Kidney tubule cell (primary cell): ENCODE measurements at places on chromosomes 6 and 20.

GRCh38 chr6:156953479-156954146, 176.4 kb downstream of the ARID1B start:
- peak; percentile 98 for DNase-seq

DNA sequence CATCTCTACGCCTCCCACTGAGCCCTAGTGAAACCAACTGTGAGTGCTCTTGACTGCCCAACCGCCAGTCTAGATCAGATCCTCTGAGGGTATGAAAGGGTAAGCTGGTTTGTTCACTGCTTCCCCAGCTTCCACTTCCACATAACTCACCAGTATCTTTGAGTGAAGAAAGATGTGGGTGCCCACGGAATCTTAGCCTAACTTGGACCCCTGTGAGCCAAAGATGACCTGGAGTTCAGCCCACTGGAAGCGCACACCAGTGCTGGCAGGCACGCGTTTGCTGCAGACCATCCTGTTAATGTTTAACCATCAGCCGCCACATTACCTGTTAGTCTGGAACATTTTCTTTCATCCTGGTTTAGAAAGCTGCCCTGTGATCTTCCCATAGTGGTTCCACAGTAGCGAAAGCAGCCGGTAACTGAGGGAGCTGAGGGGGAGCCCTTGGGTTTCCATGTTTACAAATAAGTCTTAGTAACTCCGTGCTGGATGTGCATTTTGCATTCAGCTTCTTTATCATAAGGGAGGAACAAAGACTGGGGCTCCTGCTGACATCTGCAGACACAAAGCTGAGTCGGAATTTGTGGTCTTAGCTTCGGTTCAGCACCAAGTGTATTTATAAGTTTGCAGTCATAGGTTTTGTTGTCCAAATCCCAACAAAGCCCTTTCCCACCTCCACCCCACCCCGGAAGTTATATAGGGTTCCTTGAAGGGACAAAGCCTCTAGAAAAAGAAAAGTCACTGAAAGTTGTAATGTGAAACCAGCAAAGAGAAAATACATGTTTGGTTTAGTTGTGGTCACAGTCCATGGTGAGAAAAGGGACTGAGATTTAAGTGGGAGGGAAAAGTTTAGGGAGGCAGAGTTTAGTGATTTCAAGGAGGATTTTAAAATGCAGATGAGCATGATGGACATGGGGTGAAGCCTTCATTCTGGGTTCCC, 71.0 kb downstream of the SSR1 start:
- DNase-seq: peak; percentile 79

GRCh38 chr20:8404912-8405635, 273.0 kb downstream of the PLCB1 start:
- no peak for DNase-seq

- DNase-seq: peak; percentile 97
These were observed 23.6 kb downstream of the BCL2L1 start for GRCh38 chr20:31698803-31699718.

- DNase-seq: no peak
These were observed 392.8 kb downstream of the ADGRB3 start for GRCh38 chr6:69027861-69028260.

DNA sequence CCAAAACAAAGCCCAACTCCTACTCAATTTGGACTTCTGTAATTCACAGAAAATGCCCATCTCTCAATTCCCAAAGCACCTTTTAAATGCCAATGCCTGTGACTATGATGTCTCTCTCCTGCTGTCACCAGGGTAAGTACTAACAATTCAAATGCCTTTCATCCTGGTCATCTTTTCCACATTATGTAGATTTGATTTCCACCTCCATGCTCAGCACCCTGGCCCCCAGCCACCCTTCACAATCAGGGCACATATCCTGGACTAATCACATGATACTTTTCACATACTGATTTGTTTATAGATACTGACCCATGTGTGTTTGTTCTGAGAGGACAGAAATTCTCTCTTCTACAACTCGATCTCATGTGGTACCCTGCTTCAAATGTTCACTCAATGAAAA, 236.3 kb downstream of the PTPRK start:
- peak; percentile 48 for DNase-seq

- peak; percentile 61 for DNase-seq
These were observed 28.4 kb upstream of the RNF24 start for GRCh38 chr20:4043796-4044195.

DNA sequence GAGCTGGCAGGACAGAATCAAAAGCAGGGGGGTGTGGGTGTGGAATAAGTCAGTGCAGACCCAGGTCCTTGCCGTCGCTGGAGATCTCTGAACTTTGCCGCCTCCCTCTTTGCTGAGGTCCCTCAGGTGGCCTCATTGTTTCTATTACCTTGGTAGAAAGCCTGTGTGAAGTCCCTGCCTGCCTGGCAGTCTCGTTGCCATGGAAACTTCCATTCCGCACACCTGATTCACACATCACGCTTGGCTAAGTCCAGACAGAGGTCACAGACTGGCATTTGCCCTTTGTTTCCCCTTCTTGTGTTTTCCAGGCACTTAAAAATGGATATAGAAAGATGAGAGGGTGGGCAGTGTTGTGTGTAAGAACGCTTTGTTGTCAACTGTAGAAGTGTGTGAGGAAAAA, 260.6 kb downstream of the PRL start:
- peak; percentile 99 for DNase-seq

DNA sequence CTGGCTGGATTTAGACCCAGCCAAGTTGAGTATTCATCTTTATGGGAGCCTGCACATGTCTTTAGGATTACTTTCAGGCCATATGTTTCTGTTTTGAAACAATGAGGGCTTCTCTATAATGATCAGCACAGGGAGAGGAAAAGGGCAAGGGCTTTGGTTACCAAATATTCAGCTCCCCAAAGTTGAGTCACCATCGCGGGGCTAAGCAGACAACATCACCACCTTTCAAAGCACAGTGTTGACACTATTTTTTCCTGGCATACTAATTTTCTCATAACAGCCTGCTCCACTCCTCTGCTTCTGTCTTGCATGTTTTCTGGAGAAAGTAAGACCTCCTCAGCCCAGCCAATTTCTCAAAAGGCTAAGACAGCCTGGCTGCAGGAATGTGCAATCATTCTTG, 4.9 kb downstream of the SCML4 start:
- no peak for DNase-seq

DNA sequence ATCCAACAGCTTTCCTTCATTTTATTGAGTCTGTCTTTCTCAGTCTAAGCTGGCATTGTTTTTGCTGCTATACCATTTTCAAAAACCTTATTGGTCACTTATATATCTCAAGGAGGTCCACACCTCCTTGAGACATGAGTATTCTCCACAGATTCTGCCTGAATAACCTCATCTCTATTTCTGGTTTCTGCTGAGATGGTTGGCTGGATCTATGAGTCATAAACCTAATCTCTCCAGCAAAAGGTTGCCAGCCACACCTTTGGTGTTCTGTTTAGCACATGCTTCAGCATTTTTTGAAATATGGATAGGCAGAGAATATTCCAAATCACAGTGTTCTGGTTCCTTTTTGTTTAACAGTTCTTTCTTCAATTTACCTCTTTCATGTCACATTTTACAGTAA, 40.8 kb upstream of the TMEM244 start:
- peak; percentile 81 for DNase-seq

GRCh38 chr20:38011696-38012095, 21.6 kb downstream of the TTI1 start:
- no peak for DNase-seq

DNA sequence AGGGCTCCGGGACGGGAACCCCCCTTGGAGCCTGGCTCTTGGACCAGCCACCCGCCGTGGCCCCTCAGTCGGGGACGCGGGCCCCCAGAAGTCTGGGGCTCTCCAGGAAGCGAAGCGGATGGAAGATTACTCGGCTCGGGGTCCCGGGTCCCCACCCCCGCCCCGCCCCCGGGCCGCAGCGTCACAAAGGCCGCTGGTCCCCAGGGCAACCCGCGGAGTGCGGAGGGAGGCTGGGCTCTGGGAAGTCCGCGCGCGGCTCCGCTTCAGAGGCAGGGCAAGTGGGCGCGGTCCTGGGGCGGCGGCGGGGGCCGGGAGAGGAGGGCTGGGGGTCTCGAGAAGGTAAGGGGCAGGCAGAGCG, at the start of gene FNDC11:
Gene FNDC11 (plus strand): TSS at position 227 of the 358 bp plus-strand sequence. CDS start 1,505 bp downstream, outside the sequence.
- DNase-seq: no peak

- peak; percentile 79 for DNase-seq
These were observed 56.8 kb downstream of the KCNS1 start for GRCh38 chr20:45044084-45044573.

DNA sequence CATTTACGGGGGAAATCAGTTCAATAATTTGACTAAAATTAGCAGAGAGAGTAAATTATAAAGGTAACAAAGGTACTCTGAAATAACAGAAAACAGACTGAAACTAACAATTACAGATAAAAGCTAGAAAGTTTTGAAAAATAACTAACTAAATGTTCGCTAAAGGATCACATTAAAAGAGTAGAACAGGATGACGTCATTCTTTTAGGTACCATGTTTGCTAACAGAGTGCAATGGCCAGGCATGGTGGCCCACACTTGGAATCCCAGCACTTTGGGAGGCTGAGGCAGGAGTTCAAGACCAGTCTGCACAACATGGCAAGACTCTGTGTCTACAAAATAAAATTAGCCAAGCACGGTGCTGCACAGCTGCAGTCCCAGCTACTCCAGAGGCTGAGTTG, 212.3 kb upstream of the CDYL start:
- DNase-seq: no peak

- no peak for DNase-seq
These were observed 7.7 kb upstream of the PTPRA start for GRCh38 chr20:2865630-2866029.

GRCh38 chr6:44730771-44731391, 343.4 kb downstream of the CDC5L start:
- DNase-seq: peak; percentile 23

DNA sequence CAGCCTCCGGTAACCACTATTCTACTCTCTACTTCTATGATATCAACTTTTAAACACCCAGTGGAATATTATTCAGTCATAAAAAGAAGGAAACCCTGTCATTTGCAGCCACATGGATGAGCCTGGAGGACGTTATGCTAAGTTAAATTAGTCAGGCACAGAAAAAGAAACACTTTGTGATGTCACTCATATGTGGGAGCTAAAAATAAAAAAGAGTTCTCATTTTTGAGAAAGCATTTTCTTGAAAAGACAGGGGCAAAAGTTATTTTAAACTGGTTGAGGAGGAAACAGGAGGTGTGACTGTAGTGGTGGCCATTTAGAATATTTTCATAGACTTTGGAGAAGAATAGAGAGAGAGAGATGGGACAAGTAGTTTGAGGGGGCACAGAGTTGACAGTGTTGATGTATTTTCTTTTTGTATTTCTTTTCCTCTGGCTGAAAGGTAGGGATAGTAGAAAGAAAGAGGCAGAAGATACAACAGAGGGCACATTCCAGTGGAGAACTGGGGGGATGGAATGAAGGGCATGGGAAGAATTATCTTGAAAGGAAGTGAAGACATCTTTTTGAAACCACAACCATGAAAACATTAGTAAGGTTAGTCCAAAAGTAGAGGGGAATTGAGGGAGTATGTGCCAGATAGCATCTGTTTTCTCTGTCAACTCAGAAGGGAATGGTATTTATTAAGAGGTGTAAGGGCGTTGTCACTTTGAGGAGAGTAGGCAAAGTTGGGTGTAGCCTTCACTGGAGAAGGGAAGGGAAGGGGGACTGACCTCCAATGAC, 181.3 kb upstream of the GMDS start:
- DNase-seq: no peak

DNA sequence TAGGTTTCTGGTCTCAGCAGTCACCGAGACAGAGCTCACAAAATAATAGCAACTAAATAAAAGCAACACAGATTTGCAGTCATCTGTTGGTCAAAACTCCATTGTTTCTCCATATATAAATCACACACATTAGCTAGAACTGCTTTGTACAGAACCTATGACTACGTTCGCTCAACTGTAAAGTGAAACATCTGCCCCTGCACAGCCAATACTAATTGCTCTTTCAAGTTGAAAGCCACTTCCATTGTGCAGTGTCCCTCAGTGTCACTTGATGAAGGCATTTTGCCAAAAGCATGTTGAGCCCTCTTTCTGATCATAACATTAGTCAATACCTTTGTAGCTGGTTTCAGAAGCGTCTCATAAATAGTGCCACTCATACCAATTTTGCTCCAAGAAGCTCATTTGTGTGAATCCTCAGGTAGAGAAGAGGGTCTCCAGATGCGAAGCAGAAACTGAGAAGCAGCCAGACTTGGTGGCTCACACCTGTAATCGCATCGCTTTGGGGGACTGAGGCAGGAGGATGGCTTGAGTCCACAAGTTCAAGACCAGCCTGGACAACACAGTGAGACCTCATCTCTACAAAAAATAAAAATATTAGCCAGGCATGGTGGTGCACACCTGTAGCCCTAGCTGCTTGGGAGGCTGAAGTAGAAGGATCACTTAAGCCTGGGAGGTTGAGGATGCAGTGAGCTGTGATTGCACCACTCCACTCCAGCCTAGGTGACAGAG, 68.9 kb downstream of the PERP start:
- DNase-seq: no peak

DNA sequence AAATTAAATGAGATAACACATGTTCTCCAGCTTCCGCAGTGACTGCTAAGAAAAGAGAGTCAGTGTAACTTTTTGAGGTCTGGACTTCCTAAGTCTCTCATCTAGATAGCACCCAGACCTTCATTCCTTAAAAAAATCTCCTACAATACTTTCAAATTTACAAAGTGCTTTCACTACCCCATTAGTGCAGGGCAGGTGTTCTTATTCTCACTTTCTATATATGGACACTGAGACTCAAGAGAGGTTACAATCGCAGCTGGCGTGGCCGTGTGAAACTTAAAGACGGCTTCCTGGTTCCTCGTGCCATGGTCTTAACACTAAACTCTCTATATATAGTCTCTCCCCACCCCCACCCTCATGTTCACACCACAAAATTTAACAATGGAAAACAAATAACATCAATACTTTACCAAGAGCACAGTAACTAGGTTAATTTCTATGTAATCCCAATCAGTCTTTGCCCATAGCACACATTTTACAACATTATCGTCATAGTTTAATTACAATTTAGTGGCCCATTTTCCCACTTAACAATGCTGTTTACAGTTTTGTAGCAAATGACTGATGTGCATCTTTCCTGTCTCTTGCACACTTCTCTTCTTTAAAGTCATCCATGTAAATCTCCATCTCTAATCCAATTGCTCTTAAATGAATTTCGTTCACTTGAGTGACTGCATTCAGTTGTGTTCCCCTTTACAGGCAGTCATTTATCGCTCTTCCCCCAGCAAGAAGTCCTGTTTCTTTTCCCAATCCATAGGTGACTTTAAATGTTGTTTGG, 78.8 kb upstream of the ARID1B start:
- DNase-seq: no peak

- no peak for DNase-seq
These were observed 15.4 kb downstream of the PNPLA1 start for GRCh38 chr6:36285187-36285671.

- DNase-seq: peak; percentile 90
These were observed 162.4 kb upstream of the AGPAT4 start for GRCh38 chr6:161436106-161436876.

DNA sequence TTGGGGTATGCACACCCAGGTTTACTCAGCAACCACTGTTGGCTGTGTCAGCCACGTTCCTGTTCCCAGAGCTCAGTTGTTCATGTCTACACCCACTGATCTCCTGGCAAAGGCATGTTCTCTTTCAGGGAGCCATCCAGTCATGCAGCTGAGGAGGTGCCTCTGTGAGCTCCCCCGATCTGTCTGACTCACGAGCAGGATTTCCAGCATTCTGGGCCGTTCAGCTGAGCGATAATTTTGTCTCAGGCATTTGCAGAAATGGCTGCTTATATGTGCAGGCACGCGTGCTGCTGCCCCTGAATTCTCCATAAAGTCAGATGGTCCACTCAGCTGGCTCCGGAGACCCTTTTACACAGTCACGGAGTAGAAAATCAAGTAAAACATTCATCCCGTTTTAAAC, 78.4 kb upstream of the IYD start:
- peak; percentile 81 for DNase-seq

GRCh38 chr20:47816487-47817451, 31.5 kb upstream of the SULF2 start:
- peak; percentile 16 for DNase-seq
